Activated CD8-positive, alpha-beta T cell treated with anti-CD3 and anti-CD28 coated beads for 36 hours (primary cell): ENCODE measurements at places on chromosomes 4 and X. TPM values are rescaled to one million over a fixed set of nuclear protein-coding genes. Genes with fewer than 3 reads are reported as not detected.

DNA sequence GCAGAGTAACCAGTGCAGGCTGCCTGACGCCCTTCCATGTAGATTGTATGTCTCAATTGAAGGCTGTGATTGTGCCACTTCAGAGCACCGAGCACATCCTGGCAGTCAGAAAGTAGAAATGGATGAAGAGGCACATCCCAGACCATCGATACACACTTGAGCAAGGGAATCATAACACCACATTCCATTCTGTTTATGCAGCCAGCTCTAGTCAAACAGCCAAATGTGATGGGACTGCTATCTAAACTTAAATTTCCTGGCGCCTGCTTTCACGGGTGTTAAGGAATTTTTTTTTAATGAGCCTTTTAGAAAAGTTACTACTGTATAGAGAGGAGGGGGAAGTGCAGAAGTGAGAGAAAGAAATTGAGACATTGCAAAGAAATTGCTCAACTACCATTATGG is 84.4 kb downstream of the PPARGC1A start:
- no peak for DNase-seq

DNA sequence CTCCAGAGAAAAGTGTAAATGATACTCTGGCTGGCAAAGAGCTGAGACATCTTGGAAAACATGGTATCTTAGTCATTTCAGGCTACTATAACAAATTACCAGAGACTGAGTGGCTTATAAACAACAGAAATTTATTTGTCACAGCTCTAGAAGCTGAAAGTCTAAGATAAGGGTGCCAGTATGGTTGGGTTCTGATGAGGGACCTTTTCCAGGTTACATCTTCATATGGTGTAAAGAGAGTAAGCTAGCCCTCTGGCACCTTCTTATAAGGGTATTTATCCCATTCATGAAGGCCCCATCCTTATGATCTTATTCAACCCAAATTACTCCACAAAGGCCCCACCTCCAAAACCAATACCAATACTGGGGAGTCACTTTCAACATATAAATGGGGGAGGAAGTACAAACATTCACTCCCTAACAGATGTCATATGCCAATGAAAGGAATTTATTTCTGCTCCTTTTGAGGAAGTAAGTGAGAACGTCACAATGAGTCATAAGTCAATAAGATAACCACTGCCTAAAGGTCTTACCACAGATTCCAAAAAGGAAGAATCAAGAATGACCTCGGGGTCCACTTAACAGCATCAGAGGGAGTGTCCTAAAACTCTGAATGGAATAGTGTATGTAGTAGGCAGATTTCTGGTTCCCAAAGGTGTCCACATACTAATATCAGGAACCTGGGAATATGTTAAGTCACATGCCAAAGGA is 246.6 kb downstream of the OPHN1 start:
- DNase-seq: no peak

OCIAD1 gene
- 103 TPM for total RNA-seq

CT55 gene
- not detected for total RNA-seq

DNA sequence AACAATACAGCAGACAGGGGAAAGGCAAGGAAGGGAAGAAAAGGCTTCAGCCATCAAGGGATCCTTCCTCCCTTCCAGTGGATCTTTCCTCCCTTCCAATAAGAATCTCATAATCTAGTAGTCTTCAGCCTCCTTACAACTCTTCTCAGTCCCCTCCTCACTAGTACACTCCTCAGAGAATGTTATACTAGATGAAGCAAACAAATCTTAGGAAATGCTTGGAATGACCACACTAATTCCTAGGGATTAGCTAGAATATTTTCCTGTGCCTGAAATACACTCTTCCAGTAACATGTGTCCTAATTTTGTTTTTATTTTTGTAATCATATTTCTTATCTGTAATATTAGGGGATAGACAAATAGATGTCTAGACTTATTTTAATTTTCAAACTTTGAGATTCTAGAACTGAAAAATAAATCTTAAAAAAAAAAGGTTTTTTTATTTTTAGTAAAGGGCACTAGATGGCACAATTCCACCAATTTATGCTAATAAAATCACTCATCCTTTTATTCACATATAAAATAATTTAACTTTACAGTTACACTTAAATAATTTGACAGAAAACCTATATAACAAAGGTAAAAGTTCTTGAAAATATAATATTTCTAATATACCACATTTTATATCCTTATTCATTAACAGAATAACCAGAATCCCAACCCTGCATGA is 7.0 kb upstream of the STPG2 start:
- DNase-seq: no peak

DNA sequence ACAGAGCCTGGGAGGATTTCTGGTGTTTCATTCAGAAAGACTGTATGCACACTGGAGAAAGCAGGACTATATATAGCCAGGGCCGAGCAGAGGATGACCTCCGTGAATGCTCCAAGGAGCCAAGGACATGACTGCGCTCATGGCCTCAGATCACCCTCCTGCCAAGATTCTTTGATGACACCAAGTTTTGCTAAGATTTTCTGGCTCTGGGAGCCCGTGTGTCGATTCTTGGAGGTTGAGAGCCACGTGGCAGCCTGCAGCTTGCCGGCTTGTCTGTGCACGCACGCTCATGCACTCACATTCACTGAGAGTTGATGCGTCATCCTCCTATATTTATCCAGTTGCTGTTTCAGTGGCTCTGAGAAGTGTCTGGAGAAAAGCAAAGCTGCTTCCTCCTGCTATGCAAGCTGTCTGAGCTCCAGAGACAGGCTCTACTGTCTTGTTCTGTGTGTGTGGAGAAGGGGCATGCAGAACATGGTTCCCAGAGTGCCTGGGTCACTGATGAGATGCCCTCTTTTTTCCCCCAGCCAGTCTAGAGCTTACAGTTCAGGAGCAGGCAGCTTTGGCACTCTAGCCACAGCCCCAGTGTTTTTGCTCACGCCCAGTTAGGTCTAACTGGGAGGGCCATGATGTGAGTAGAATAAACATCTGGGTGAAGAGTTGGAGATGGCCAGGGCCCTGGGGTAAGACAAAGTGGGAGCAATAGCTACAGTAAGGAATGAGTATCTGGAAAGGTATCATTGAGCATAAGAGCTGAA is 64.9 kb upstream of the SCOC start:
- no peak for DNase-seq

GRCh38 chr4:102527695-102528283 is 26.6 kb downstream of the NFKB1 start:
- DNase-seq: peak; percentile 29

FAT1 gene
- not detected for total RNA-seq

CD99L2 gene
- total RNA-seq: 11.9 TPM

DNA sequence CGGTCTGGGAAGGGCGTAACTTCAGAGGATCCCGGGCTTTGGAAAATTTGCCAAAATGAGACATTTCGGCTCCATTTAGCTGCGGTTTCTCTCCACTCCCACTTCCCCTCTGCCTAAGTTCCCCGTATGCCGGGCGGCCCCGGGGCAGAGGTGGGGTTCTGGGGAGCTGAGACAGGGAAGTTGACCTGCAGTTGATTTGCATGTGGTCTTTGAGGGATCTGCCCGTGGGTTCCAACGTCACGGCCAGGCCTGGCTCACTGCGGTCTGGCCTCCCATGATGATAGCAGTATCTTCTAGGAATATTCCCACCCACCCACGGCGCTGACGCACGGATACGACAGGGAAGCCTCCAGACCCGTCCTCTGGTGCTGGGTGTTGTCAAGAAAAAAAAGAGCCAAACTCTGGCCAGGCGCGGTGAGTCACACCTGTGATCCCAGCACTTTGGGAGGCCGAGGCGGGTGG is 27.3 kb upstream of the CRLF2 start:
- peak; percentile 63 for DNase-seq

GRCh38 chrX:108309144-108309543 is 129.1 kb downstream of the COL4A6 start:
- DNase-seq: no peak

DNA sequence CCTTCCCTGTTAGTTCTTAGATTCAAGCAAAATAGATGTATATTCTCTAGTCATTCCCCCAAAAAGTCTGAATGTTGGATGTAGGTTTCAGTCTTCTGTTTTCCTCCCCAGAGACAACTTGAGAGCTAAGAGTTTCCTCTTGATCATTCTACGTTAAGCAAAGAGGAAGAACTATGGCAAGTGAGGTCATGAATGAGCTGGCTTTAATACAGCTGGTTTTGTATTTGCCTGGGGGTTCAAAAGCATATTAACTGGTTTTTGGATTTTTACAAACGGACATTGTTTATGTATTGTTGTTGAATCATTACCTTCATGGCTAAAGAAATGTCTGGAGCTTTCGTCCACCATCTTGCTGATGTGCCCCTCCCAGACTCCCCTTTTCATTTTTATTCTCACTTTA is 916.7 kb upstream of the POU3F4 start:
- DNase-seq: no peak

- no peak for DNase-seq
Observed at GRCh38 chr4:82624819-82625218, 63.0 kb upstream of the TMEM150C start.

DNA sequence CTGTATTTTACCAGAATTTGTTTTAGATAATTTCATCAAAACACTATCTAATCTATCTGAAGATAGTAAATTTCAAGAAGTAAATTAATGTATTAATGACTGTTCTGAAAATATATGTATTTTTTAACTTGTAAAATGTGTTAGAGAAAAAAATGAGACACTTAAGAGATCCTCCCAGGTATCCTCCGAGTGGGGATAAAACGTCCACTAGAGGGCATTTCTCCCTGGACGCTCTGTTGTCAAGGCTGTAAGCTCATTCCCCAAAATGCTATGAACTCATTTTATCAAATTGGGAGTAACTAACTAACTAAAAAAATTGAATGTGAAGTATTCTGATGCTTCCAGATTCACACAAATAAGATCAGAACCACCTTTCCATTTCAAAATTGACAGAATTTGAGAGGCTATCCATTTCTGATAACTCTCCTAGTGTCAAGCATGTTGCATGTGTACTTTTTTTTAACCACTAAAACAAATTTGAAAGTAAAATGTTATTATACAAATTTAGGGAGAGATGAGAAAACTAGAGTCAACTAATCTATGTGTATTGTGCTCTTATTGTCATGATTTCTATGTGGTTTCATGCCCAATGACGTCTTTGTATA is 337.3 kb upstream of the HS3ST1 start:
- peak; percentile 24 for DNase-seq

DNA sequence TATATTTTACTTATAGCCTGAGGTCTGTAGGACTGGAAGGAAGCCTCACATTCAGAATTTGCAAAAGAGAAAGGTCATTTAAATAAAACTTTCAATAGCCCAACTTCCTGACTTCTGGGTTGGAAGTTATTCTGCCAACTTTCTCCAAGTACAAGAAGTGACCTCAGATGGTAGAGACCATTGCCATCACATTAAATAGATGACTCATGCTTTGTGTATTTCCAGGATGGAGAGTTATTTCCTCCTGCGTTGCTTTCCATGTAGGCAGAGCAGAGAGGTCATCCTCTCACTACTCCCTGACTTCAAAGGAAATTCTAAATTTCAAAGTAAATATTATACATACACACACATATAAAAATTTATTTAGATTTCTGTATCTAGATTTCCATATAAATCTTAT is 73.0 kb upstream of the NR3C2 start:
- no peak for DNase-seq

- DNase-seq: no peak
Observed at GRCh38 chr4:57085278-57085677, 24.9 kb downstream of the IGFBP7 start.

BEX1 gene
- 0.38 TPM for total RNA-seq

GRCh38 chr4:151015459-151016347 is 619 bp upstream of the LRBA start:
- peak; percentile 83 for DNase-seq

GRCh38 chr4:87114245-87115062 is 106.0 kb downstream of the KLHL8 start:
- DNase-seq: no peak

GRCh38 chrX:57821703-57822387 is 88.4 kb downstream of the ZXDA start:
- peak; percentile 33 for DNase-seq

- no peak for DNase-seq
Observed at GRCh38 chrX:39795605-39796004, 302.2 kb downstream of the BCOR start.

GRCh38 chr4:17328141-17328815 is 183.6 kb downstream of the QDPR start:
- no peak for DNase-seq

GRCh38 chr4:137200322-137200721 is 332.0 kb downstream of the PCDH18 start:
- DNase-seq: no peak

GRCh38 chrX:72317139-72317538 is 11.4 kb upstream of the CITED1 start:
- no peak for DNase-seq

FOXP3 gene
- total RNA-seq: 22.3 TPM

MAB21L2 gene
- not detected for total RNA-seq

FAM50A gene
- 43.6 TPM for total RNA-seq

GRCh38 chr4:182828360-182829025 is 88.7 kb downstream of the DCTD start:
- no peak for DNase-seq

- DNase-seq: peak; percentile 1
Observed at GRCh38 chrX:106752101-106752678, 25.7 kb downstream of the RNF128 start.

DNA sequence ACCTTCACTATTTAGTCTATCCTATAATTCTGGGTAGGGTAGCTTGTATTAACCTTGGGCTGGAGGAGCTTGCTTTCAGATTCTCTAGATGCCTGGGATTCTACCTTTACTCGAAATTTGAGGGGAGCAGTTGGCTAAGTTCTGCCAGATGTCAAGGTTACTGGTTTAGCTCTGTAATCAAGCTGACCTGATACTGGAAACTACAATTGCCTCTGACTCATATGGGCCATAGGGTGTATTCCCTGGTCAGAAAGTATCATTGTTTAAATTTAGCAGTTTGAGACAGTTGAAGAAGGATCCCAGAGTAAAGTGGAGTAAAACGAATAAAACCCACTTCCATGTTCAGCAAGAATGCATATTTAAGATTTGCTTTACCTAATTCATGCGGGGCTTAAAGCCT is 337.6 kb downstream of the SPIN4 start:
- no peak for DNase-seq

GRCh38 chr4:3649491-3649890 is 116.7 kb upstream of the ADRA2C start:
- DNase-seq: no peak
